ENCODE measurements at places on chromosomes 1 and 21.
A peak's percentile ranks its signal among the peaks of the same experiment; 100 is the strongest.

DNA sequence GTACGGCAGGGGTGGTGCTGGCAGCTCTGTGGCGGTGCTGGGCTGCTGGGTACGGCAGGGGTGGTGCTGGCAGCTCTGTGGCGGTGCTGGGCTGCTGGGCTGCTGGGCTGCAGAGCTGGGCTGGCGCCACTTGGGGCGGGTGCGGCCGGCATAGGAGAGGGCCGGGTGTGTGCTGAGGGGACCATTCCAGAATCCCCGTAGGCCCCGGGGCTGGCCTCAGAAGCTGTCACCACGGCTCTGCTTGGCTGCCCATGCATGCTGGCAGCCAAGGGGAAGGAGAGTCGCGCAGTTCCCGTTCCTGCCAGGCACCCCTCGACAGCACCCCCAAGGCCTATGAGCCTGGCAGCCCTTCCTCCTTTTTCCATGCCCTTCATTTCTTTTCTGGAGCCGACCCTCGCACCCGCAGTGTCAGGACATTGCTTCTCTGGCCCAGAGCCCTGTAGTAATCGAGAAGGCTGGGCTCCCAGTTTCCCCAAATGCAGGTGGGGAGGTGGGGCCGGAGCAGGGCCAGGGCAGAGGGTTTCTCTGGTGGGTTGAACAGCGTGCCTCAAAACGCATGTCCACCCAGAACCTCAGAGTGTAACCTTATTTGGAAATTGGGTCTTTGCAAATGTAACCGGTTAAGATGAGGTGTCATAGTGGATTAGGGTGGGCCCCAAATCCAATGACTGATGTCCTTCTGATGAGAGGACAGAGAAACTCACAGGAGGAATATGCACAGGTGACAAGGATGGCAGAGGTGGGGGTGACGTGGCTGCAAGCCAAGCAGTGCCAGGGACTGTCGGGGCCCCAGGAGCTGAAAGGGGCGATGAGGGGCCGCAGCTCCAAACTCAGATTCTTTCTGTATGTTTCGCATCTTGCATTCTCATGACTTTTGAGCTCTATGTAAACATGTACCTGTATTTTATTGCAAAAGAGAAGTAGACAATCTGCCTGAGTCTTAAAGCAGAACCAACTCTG, 71.0 kb upstream of the ACTRT2 start:
- DNase-seq = no peak

DNA sequence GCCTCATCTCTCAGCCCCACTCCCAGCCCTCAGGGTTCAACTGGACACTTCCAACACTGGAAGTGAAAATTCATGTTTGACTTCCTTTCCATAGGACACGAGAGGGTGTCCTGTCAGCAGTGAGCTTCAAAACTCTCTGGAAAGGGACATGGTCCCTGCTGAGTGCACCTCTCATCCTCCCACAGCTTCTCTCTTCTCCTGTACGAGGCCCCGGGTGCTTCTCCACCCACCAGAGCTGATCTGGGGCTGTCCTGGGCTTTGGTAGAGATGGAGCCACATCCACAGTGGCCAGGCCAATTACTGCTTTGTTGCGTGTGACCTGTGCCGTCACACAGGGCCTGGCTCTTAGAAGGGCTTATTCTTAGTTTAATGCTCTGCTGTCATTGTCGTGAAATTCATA, 182.3 kb downstream of the RRAGC start:
- no peak for DNase-seq

- no peak for DNase-seq
These were observed 9.8 kb downstream of the KCNN3 start for GRCh38 chr1:154860156-154860870.

DNA sequence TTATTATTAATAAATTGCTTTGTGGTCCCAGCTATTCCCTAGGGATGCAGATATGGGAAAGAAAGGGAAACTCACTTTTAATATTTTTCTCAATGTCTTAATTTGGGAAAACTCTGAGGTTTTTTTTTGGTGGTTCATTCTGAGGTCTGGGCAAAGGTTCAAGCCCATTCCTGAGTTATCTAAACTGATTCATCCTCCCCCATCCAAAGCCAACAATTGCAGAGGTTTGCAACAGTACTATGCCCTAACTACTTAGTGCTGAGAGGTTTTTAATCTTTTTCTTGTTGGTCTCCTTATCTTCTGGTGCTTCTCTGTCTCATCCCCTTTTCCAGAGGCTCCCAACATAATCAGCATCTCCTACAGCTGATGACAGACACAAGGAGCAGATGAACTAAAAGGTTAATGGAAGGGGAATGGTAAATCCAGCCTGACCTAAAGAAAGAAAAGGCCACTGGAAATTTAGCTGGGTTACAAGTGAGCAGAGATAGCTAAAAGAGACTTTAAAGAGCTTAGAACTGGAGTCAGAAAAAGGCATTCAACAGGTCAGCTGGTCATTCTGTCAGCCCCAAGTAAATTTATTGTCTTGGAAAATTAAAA, 390.4 kb downstream of the TGFB2 start:
- no peak for DNase-seq

DNA sequence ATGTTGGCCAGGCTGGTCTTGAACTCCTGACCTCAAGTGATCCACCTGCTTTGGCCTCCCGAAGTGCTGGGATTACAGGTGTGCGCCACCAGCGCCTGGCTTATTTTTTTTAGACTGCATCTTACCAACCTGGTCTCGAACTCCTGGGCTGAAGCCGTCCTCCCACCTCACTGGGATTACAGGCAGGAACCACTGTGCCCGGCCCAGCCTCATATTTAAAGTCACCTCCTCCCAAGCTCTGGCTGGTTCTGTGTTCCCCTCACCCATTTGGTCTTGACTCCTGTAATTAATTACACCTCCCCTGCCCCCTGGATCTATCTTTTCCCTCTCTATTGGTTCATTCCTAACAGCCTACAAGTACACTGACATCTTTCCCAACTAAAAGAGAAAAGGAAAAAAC, 1.7 kb upstream of the EXOSC10 start:
- DNase-seq = no peak

- no peak for DNase-seq
These were observed 90.7 kb downstream of the MRPL37 start for GRCh38 chr1:54290506-54291184.

DNA sequence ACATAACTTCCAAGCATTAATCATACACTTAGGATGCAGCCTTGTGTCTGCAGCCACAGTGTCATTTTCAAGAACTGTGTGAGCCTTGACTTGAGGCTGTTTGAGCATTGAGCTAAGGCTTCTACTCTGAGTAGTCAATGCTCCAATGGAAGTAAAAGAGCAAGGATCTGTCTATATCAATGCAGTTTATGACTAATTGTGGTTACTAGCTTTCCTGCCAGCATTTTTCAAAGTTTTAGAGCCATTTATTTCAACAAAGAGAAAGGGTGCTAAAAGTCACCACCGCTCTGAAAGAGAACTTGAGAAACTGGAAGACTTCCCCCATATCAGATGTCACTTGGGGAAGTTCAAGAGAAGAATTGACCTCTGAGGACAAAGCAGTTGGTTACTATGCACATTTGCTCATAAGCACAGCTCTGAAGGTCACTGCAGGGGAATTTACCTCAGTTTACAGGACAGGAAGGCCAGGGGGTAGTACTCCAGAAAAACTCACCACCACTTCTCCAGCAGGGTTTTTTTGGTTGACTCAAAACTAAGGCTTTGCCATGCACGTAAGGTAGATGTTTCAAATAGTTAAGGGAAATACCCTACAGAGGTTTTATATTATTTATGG, 24.5 kb upstream of the RGS1 start:
- DNase-seq = no peak

- no peak for DNase-seq
These were observed 1.5 kb downstream of the KCNA3 start for GRCh38 chr1:110673197-110673701.

DNA sequence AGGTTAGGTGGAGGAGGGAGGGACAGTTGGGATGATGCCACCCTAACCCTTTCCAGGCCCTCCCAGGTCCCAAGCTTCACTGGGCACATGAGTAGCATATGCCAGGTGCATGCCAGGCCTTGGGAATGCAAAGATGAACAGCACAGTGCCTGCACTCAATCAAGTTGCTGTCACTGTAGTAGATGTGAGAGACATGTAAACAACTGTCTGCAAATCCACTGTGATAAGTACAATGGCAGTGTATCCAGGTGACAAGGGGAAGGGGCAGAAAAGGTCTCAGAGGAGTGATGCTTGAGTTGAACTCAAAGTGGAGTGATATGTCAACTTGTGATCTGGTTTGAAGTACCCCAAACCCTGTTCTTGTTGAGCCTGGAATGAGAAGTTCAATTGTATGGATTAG, 49.5 kb upstream of the LRRN2 start:
- DNase-seq = peak; percentile 64

- no peak for DNase-seq
These were observed 211.8 kb downstream of the MATN1 start for GRCh38 chr1:30511563-30511962.

GRCh38 chr21:38822778-38823238, 17.1 kb downstream of the ETS2 start:
- no peak for DNase-seq

GRCh38 chr1:19262047-19262446, 10.4 kb downstream of the MRTO4 start:
- DNase-seq = no peak

DNA sequence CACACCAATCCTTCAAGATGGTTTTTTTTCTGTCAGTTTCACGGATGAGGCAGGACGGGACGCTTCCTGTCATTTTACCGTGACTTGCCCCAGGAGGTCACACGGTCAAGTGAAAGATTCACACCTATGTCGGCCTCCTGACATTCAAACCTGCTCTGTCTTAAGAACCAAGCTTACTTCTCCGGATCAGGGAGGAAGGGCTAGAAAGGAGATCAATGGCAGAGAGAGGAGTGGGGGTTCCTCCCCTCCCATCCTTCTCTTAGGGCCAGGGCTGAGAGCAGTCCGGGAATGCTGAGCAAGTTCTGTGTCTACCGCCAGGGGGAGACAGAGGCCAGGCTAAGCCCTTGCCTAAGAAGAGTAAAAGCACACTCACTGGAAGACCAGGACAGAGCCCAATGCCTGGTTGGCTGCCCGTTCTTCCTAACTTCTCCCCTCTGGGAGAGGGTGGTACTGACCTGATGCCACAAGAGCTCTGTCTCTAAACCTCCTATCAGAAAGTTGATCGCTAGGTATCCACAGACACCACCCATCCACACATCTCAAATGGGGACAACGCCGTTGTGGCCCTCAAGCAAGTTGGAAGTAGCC, 1.1 kb upstream of the PPM1J start:
- DNase-seq = peak; percentile 66

- no peak for DNase-seq
These were observed 8.4 kb downstream of the CD34 start for GRCh38 chr1:207902566-207902965.

GRCh38 chr21:35711213-35711612, 349.1 kb downstream of the SETD4 start:
- no peak for DNase-seq

DNA sequence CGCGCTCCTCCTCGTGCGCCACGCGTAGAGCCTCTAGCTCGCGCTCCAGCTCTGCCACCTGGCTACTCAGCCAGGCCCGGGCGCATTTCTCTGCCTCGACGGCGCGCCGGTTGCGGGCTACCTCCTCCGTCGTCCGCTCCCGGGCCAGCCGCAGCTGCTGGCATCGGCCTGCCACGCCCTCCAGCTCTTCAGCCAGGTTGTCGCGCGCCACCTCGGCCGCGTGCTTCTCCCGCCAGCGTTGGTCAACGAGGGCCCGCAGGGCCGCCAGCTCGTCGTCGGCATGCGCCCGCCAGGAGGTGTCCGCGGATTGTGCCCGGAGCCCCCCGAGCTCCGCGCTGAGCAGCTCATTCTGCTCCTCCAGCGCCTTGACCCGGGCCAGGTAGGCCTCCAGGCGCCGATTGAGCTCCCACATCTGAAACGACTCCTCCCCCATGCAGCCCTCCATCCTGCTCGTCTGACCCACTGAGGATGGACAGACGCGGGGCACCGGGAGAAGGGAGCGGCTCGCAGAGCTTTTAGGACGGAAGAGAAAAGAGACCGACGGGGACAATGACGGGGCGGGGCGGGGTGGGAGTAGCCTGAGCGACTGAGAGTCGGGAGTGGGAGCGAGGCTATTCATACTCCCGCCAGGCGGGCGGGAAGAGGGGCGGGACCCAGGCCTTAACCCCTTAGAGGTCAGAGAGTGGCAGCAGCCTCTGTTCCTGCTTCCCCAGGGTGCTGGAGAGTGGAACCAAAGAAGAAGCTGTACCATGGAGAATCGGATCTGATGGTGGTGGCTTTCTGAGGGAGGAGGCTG, at the start of gene NES:
Gene NES, minus strand, starts transcription at position 588 of the 796 bp plus-strand sequence. Its CDS starts 143 bp downstream, at position 445.
- peak; percentile 53 for DNase-seq

DNA sequence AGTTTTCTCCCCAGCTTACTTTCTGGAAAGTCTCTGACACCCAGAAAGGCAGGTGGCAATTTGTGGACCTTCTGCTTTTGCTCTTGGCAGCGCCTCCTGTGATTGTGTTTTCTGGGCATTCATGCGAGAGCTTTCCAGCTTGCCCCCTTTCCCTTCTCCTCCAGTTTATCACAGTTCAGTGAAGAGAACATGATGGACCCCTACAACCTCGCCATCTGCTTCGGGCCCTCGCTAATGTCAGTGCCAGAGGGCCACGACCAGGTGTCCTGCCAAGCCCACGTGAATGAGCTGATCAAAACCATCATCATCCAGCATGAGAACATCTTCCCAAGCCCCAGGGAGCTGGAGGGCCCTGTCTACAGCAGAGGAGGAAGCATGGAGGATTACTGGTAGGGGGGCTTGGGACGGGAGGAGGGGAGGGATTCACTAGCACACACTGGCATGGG, 24.3 kb upstream of the IKBKE start:
- no peak for DNase-seq

GRCh38 chr1:85413169-85413568, 51.8 kb downstream of the DDAH1 start:
- no peak for DNase-seq

- DNase-seq = no peak
These were observed 23.5 kb upstream of the SGIP1 start for GRCh38 chr1:66510407-66510806.

DNA sequence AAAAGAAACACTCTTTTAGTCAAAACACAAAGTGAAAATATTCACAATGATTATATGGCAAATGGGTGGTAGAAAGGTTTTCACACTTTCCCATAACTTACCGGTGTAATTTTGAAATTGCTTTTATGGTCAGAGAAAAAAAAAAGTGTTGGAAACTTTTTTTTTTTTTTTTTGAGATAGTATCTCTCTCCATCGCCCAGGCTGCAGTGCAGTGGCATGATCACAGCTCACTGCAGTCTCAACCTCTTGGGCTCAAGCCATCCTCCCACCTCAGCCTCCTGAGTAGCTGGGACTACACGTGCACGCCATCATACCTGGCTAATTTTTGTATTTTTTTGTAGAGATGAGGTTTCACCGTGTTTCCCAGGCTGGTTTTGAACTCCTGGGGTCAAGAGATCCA, 3.3 kb downstream of the IFNGR2 start:
- DNase-seq = no peak

DNA sequence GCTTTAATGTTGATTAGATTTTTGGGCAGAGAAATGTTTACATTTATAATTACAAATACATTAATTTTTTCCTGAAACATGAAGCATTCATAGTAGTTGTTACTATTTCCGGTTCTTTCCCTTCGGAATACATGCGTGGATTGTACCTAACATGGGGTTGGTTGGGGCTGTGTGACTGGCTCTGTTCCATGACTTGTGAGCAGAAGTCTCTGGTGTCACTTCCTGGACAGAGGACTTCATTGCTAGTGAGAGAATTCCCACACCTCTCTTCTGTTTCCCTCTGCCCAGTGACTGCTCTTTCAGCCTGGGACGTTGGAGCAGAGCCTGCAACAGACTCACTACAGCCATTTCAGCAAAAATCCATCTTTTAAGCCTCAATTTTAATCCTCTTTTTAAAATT, 231.4 kb downstream of the GRIK1 start:
- no peak for DNase-seq

GRCh38 chr1:117061986-117062415, 1.9 kb downstream of the TTF2 start:
- DNase-seq = no peak

GRCh38 chr1:54953846-54954245, 26.6 kb upstream of the TMEM61 start:
- DNase-seq = no peak

- DNase-seq = no peak
These were observed 24.0 kb downstream of the TCEANC2 start for GRCh38 chr1:54077359-54077758.

Measured in NCI-H187 (cell line).